ENCODE measurements at places on chromosomes 3 and 15.

DNA sequence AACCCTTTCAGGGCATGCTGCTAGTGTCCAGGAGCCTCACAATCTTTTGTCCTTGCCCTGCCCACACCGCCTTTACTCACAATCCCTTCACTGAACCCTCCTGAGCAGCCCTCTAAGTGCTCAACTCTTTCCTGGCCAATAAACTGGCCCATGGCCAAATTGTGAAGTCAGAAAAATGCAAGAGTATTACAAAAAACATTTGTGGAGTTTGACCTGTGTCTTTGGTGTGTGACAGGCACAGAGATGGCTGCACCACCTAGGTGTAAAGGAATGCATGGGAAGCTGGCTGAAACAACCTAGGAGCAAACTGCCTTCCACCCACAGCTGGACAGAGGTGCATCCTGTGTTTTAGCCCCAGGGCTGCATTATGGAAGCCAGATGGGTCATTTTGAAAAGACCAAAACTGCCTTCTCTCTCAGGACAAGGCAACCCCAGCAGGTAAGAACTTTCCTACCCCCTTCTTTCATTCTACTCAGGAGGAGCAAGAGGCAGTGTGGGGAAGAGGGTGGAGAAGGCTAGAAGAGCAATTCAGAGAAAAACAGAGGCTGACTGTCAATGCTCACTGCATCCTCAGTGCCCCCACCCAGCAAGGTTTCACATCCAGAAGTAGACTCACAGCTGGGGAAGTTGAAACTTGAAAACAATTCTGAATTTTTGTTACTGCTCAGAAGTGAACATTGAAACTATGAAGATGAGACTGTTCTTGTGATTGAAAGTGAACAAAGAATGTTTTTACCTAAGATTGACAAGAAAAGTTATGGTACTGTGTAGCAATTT lies 78.6 kb downstream of the TRIM42 start:
- no peak for DNase-seq

DNA sequence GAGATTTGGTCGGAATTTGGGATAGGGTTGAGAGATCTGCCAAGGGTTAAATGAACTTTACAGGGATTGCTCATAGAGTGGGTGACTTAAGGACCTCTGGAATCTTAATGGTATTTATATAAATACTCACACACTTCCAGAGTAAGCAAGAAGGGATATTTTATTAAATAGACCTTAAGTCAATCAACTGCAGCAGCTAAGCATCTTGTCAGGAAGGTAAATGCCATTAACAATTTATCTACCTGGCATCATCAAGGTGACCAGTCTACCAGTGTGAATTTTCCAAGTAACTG lies 123.9 kb downstream of the FEZF2 start:
- DNase-seq, result no peak

DNA sequence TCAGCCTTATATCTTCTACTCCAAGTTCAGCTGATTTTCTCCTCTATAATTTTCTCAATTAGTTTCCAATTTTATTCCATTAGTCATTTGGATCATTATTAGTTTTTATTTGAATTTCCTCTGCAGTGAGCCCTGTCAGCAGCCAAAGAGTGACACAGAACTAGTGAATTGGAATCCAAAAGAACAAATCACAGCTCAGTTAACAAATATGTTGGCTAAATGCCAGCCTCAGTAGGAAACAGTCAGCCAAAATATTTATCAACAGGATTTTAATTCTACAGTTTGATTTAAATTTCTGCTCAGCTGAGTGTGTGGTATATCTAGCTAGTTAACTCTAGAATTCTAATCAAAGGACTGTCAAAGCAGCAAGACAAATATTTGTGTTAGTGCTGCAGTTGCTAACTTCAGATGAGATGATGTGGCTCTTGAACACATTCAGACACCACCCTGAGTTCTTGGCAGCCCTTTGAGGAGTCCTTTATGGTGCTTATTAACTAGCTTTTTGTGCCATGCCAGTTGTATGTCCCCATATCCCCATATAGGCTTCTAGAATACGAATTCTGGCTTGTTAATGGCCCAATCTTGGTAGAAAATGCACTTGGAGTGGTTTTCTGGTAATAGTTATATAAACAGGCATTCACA lies 194.5 kb downstream of the CPNE4 start:
- no peak for DNase-seq

DNA sequence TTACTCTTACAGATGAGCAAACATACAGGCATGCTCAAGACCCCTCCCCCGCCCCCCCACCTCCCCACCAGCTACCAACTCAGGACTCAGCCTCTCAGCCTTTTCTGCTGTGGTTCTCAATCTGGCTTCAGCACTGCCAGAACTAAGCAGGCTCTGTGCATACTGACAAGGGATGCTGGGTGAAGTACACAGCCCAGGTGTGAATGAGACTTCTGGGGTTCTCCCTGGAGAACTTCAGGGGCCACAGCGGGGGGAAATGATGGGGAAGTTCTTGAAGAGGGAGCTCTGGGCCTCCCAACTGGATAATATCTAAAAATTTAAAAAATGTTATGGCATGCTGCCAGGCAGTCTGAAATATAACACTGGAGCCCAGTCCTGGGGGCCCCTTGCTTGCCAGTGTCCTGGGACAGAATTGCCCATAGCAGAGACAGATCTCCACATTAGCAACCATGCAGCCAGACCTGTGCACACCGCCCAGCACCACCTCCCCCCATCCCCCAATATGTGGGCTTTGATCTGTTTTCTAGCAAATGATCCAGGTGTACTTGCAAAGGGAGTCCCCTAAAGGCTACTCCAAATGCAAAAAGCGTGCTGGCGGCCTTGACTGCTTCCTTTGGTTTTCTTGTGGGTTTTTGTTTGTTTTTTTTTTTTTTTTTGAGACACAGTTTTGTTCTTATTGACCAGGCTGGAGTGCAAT lies 41.4 kb downstream of the PGPEP1L start:
- no peak for DNase-seq

- DNase-seq, result no peak
Observed at GRCh38 chr3:129950318-129951046, 24.0 kb upstream of the TRH start.

- DNase-seq, result no peak
Observed at GRCh38 chr15:28891588-28891987, 5.8 kb downstream of the APBA2 start.

GRCh38 chr3:64349551-64349950 lies 124.3 kb upstream of the PRICKLE2 start:
- DNase-seq, result no peak

DNA sequence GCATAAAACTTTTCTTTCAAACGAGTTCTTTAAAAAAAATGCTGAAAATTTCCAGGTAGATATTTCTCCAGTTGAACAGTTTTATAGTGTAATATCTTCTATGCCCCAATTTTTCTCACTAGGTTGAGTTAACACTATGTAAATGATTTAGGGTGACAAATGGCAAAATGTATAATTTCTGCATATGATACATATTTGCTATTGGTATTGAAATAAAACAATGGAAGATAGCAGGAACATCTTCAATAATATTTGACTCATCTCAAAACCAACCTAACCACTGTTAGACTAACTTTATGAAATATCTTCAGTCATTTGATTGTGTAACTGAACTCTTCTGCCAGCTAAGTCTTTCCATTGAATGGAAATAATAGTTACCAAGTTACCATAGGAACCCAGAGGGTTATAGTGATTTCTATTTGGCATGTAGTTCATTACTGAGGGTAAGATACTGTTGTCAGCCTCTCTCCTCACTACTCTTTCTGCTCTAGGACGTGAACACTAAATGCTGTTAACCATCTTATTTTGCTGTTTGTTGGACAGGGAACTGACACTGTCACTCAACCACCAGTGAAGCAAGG lies 824.7 kb upstream of the NECTIN3 start:
- no peak for DNase-seq

GRCh38 chr3:119240101-119240590 lies 532 bp downstream of the B4GALT4 start:
- DNase-seq, result no peak

DNA sequence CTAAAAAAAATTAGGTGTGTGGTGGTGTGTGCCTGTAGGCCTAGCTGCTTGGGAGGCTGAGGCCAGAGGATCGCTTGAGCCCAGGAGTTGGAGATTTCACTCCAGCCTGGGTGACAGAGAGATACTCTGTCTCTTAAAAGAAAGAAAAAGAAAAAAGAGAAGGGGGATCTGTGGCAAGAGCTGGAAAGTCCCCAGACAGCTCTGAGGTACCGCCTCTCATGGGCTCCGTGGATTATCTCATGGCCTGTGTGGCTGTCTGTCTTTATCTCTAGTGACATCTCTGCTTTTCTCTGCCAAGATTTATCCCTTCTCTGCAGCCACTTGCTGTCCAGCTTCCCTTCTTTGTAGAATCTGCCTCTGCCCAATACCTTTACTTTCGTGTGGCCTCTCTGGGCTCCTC lies 5.7 kb downstream of the EXOSC7 start:
- DNase-seq, result no peak

DNA sequence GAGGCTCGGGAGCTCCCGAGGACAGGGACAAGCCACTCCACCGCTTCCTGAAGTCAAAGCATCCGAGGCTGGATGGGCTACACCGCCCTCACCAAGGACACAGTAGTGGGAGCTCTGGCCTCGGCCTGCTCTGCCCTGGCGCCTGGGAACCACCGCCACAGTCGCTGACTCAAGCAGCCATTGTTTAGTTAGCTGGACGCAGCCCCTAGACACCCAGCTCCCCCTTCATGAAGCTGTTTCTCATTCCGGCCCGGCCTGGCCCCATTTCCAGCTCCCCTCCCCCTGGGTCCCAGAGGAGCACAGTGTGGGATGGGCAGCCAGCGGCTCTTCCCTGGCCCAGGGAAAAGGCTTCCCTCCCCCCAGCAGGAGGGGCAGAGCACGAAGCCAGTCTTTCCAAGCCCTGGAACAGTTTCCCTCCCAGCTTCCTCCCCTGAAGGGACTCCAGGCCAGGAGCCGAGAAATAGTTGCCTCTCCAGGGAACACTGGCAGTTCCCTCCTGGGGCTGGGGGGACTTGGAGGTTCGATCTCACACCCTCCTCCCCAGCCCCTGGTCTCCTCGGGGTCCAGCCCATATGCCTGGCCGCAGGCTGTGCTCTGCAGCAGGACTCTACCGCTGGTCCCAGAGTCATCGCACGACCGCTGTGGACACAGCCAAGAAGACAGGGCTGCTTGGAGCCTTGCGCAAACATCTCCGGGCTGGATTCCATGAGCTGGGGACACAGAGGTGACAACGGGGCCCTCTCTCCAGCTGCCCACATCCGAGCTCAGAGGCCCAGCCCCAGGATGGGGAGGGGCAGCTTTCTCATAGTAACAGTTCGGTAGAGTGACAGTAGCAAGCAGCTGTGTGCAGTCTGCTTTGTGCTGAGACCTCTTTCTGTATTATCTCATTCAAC lies 10.0 kb downstream of the PLXND1 start:
- no peak for DNase-seq
